ELF-1 (cell line): ENCODE measurements at places on chromosomes 6 and 20.

- peak; percentile 65 for DNase-seq
Measured at GRCh38 chr20:58619077-58619863, 31.8 kb upstream of the STX16 start.

GRCh38 chr6:5174244-5174643 lies 86.5 kb downstream of the LYRM4 start:
- DNase-seq, result no peak

- DNase-seq, result no peak
Measured at GRCh38 chr6:137351890-137352289, 132.7 kb upstream of the IFNGR1 start.

GRCh38 chr6:111666847-111667246 lies 61.2 kb upstream of the TRAF3IP2 start:
- no peak for DNase-seq

- DNase-seq, result no peak
Measured at GRCh38 chr6:138031417-138031816, 75.8 kb downstream of the PERP start.

- DNase-seq, result no peak
Measured at GRCh38 chr6:44851176-44851575, 463.7 kb downstream of the CDC5L start.

DNA sequence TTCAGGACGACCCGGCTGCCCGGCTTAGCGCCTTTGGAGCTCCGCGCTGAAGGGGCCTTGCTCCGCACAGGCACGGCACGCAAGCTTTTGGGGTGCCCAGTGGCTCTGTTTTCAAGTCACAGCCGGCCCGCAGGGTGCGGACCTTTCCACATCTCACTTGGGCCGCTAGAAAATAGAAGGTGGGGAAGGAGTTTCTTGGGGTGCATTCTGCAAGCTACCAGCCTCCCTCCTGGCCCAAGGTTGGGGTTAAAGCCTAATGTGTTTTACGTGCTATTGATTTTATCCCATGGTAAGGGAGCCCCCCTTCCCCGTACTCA lies 561 bp downstream of the KAT14 start:
- DNase-seq, result no peak

DNA sequence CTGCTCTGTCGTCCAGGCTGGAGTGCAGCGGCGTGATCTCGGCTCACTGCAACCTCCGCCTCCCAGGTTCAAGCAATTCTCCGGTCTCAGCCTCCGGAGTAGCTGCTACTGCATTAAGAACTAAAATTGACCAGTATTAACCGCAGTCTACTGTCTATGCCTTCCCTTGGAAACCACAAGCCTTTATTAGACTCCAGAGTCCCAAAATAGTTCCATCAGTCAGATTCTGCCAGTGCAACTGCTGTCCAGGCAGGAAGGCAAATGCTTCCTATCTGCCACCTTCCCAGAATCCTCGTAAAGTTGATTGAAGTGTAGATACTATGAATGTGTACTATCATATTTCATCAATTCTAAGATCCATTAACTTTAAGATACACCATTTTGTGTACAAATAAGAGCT lies 16.7 kb downstream of the KAT14 start:
- DNase-seq, result no peak

DNA sequence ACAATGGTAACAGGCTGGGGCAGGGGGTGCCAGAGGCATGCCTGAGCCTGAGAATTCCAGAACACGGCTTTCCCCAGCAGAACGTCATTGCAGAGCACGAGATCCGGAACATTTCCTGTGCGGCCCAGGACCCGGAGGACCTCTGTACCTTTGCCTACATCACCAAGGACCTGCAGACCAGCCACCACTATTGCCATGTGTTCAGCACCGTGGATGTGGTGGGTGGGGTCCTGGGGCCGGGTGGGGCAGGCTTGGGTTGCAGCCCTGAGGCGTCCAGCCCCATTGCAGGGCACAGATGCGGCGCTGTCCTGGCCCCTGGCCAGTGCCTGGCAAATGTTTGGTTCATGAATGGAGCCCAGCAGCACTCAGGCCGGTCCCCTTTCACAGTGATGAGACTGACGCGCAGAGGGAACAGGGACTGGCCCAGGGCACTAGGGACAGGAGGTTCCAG lies 57.1 kb downstream of the TCP11 start:
- no peak for DNase-seq

DNA sequence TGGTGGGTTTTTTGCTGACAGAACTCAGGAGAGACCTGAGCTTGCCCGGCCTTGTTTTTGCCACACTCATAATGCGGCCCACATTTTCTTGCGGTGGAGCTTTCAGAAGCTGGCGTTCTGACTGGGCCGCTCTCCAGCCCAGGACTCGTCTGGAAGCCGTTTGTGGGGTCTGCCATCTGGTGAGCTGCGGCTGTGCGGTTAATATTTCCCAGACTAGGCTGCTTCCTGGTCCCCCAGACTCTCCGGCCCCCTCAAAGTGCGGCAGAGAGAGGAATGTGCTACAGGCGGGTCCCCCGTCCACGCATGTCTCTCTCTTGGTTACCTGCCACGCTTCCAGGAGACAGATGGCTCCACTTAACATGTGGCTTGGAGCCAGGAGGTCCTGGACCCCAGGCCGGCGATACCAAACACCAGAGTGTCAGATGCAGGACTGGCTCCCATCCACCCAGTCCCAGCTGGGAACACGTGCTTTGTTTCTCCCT lies 128.9 kb upstream of the PMEPA1 start:
- DNase-seq, result no peak

DNA sequence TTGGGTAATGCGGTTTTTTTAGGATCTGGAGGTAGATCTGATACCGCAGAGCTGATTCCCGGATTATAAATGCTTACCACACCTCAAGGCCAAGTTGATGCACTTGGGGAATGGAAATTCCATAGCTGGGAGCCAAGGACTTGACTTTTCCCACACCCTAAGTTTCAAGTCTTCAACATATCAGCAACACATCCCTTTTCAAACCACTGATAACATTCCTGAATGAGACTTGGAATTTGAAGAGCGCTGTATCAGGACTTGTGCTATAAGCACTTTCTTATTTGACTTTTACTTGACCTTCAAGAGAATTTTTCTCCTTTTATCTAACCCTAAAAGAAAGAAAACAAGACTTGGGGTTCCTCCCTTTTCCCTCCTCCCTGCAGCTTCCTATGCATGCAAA lies 90.6 kb upstream of the NAA20 start:
- no peak for DNase-seq

- peak; percentile 28 for DNase-seq
Measured at GRCh38 chr6:16494793-16495192, 256.4 kb downstream of the GMPR start.

GRCh38 chr20:2804041-2804828 lies 3.8 kb upstream of the CPXM1 start:
- no peak for DNase-seq

GRCh38 chr6:24614043-24614420 lies 32.0 kb downstream of the KIAA0319 start:
- no peak for DNase-seq

- DNase-seq, result no peak
Measured at GRCh38 chr6:124536842-124537191, 425.4 kb upstream of the RNF217 start.

DNA sequence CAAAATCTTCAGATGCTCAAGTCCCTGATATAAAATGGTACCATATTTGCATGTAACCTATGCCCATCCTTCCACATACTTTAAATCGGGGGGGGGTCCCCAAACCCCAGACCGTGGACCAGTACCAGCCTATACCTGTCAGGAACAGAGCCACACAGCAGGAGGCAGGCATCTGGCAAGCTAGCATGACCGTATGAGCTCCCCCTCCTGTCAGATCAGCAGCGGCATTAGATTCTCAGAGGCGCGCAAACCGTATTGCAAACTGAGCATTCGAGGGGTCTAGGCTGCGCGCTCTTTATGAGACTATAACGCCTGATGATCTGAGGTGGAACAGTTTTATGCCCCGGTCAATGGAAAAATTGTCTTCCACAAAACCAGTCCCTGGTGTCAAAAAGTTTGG lies 30.7 kb downstream of the FGD2 start:
- no peak for DNase-seq

DNA sequence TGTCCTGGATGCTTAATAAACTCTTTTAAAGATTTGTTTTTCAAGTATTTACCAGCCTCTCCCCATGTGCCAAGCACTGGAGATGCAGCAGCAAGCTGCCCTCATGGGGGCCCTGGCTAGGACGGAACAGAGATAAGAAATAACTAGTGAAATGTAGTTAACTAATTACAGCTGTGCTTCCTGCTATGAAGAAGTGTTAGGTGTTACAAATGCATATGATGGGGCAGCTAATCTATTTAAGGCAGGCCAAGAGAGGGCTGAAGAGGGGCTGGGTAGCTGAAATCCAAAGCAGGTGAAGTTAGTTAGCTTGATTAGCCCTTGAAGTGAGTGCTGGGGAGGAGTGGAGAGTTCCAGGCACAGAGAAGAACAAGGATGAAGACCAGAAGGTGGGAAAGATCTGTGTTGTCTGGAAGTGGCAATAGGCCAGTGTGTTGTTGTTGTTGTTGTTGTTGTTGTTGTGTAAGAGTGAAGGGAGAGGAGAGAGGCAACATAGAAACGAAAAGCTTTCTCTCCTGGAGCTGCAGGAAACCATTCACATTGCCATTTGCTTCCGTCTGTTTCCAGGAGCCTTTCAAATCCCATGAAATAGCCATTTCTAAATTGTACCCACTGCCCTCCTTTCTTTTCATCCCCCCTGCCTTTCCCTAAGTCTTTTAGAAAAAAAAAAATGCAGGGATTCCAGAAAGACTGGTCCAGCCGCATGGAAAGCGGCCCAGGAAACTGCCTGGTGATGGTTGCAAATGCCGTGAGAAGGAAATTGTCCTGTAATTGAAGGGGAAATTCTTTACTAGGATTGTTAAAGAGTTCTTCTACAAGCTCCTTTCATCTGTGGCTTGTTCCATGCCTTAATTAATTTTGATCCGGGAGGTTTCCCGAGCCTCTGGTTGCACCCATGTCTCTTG lies 119.6 kb downstream of the TFAP2C start:
- DNase-seq, result peak; percentile 88
